Temporal lobe (tissue), 4 donors: ENCODE measurements at places on chromosomes 6 and 20. TPM values are rescaled to one million over a fixed set of nuclear protein-coding genes. Genes with fewer than 3 reads are reported as not detected.

The HSD17B8 gene
- 1.5 TPM for total RNA-seq

The MOXD1 gene
- 30.5 TPM for total RNA-seq

The APOBEC2 gene
- total RNA-seq, result not detected

The MCHR2 gene
- 7.9 TPM for total RNA-seq

The KIAA1755 gene
- 2.5 TPM for total RNA-seq

The SLC35D3 gene
- total RNA-seq, result 0.25 TPM

The C6orf132 gene
- total RNA-seq, result under 0.01 TPM

The NDRG3 gene
- 40.3 TPM for total RNA-seq

The MYLK2 gene
- total RNA-seq, result 1.2 TPM

The BMP6 gene
- total RNA-seq, result 3.4 TPM

The MTCH1 gene
- 131 TPM for total RNA-seq

The CFAP61 gene
- total RNA-seq, result 2.5 TPM

The CTAGE9 gene
- not detected for total RNA-seq

The DAAM2 gene
- 10.1 TPM for total RNA-seq

The EPB41L2 gene
- total RNA-seq, result 50.6 TPM

The PSMB1 gene
- total RNA-seq, result 127 TPM

The MCM8 gene
- total RNA-seq, result 3.9 TPM
